ENCODE measurements at places on chromosomes 3 and 15.

- DNase-seq: no peak
These were observed 60.3 kb upstream of the TRA2B start for GRCh38 chr3:185998136-185998535.

DNA sequence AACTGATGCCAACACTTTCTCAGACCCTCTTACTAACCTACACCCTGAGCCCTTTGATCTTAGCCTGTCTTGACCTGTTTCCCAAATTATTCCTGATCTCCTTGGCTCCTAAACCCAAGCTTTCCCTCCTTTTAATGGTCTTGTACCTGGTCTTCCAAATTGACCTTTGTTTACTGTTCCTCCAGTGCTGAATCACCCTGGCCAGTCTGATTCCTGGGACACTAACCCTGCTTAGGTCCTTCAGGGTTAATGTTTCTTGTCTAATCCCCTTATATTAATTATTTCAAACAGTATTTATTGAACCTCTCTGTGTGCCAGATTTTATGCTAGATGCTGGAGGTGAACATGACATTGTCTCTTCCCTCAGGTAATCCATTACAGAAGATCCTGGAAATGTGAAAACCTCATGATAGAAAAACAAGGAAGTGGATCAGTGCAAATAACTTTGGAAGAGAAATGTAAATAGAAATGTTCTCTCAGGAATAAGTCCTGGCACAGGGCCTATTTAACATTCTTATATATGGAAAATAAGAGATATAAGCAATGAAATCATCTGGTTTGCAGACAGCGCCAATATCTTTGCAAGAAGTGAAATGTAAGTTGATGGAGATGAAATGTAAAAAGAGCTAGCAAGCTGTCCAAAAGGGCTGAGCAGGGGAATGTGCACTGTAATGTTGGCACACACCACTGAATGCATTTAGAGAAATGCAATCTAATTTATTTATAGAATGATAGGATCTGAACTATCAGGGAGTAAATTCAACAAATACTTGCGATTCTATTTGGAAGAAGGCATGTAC, 20.7 kb downstream of the HGD start:
- no peak for DNase-seq

- peak; percentile 51 for DNase-seq
These were observed 59.2 kb downstream of the SH3BP5 start for GRCh38 chr3:15273227-15273626.

DNA sequence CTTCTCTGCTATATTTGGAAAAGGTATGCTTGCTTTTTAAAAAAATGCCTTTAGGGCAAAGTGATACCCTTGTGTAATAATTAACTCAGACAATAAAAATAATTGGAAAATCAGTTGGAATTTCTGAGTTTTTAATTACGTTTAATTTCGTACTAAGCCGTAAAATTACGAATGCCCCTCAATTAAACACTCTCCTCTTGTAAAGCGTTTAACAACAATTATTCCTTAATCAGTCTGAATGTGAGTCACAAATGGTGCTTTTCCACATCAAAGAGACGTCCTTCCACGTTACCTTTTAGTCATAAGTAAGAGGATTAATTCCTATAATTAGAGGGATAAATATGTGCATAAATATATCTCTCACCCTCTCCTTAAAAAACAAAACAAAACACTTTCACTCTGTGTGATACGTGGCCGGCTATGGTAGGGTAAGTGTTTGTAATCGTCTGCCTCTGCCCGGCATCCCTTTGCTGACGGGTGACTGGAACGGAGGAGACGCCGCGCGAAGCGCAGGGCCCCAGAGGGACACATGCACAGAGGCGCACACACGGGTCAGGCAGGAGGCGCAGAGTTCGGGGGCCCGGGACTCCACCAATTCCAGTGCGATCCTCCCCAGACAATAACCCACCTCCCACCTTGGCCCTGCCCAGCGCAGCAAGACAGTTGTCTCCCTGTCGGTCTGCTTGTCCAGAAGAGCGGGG, 9.7 kb upstream of the MEIS2 start:
- DNase-seq: no peak

GRCh38 chr15:40892447-40893012, 1.7 kb upstream of the VPS18 start:
- no peak for DNase-seq

- peak; percentile 60 for DNase-seq
These were observed 12.4 kb upstream of the CACNA2D2 start for GRCh38 chr3:50515565-50516439.

DNA sequence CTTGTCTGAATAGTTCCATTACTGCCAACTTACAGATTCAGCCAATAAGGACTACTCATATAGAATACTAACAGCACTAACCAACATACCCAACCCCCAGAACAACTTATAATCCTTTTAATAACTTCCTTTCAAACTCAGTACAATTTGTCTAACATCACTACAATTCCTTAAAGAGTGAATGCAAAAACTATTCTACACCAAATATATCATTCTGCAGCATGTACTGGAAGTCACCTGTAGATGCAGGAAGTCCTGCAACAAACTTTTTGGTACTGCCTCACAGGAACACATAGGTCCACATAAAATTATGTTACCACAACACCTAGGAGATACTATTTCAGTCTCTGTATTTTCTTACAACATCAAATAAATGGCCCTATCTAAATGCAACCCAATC, 2.1 kb downstream of the CCNL1 start:
- DNase-seq: peak; percentile 15

GRCh38 chr15:72827226-72827625, 43.7 kb upstream of the ADPGK start:
- DNase-seq: no peak

DNA sequence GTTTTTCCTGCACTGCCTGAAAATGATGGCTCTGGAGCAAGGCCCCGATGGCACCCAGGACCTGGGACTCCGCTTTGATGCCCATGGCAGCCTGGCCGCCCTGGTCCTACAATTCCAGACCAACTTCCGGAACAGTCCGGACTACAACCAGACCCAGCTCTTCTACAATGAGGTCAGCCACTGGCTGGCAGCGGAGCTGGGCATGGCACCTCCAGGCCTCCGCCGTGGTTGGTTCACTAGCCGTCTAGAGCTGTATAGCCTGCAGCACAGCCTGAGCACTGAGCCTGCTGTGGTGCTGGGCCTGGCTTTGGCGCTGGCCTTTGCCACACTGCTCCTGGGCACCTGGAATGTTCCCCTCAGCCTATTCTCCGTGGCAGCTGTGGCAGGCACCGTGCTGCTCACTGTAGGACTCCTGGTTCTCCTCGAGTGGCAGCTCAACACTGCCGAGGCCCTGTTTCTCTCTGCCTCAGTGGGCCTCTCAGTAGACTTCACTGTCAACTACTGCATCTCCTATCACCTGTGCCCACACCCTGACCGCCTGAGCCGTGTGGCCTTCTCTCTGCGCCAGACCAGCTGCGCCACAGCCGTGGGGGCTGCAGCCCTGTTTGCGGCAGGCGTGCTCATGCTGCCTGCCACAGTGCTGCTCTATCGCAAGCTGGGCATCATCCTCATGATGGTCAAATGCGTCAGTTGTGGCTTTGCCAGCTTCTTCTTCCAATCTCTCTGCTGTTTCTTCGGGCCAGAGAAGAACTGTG, 10.9 kb downstream of the DISP2 start:
- DNase-seq: no peak

- no peak for DNase-seq
These were observed 441.2 kb downstream of the FHIT start for GRCh38 chr3:60809857-60810610.

DNA sequence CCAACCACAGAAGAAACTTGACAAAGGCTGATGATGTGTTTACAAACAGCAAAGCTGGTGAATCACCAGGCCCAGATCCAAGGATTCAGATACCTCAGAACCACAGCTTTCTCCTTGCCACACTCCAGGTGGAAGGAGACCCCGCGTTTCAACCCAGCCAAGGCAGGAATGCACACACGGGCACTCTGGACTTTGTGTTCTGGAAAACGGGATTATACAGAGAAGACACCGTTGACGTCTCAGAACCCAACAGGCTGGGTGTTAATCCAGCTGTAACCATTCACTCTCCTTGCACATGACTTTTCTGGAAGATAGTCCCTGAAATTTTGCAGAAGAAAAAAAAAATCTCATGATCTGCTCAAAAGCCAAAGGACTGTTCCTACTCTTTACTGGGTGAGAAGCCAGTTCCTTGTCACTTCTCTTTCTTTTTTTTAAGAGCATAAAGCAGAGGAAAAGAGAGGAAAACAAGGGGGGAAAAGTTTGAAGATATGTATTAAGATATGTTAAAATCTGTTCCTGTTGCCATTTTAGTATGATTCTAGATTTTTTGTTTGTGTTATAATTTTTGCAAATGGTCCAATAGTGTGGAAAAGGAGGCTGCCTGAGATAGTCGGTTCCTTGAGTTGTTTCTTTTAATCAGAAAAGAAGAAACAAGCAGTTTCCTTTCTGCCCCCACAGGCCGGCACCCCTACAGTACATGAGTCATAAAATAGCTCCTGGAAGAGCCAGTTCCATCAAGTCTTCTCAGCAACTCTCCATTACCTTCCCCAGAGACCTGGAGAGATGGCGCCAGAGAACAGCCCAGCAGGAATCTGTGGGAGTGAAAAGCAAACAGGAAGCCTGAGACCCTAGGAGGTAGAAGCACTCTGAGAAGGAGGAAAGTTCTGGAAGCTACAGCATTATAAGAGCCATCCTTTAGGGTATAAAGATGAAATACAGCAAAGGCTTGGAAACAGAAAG, 73.1 kb downstream of the RORA start:
- DNase-seq: no peak

GRCh38 chr3:174168538-174169254, 690.4 kb upstream of the NAALADL2 start:
- DNase-seq: no peak

GRCh38 chr15:48330105-48330785, 984 bp upstream of the DUT start:
- no peak for DNase-seq

DNA sequence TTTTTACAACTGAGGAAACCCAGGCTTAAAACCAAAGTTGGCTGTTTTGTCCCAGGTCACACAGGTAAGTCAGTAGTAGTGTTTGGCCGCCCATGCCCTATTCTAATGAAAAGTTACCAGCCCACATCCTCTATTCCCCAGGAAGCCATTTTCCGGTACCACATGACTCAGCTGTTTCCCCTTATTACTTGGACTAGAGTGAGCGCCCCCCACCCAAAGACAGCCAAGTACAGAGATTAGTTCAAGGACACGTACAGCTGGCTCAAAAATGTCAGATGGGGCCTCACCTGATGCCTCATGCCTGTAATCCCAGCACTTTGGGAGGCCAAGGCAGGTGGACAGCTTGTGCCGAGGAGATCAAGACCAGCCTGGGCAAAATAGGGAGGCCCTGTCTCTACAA, 8.5 kb upstream of the KLHL6 start:
- DNase-seq: no peak

GRCh38 chr15:45635191-45635638, 386 bp downstream of the SQOR start:
- DNase-seq: peak; percentile 79

- no peak for DNase-seq
These were observed 521.9 kb downstream of the PLOD2 start for GRCh38 chr3:145639003-145639606.

DNA sequence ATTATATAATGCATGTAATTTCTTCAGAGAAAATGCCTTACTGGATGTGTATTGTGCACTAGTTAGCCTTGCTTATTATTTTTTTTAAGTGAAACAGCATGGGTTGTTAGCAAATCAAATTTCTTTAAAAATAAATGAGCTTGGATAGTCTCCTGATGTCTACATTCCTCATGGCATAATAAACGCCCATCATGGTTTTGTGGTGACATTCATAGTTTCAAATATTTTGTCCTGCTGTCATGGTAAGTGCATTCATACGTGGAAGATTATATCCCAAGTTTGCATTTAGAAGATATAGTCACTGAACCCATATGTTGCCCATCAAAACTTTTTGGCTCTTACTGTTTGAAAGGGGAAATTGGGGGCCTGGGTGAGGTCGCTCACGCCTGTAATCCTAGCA, 130.7 kb downstream of the ALCAM start:
- no peak for DNase-seq

DNA sequence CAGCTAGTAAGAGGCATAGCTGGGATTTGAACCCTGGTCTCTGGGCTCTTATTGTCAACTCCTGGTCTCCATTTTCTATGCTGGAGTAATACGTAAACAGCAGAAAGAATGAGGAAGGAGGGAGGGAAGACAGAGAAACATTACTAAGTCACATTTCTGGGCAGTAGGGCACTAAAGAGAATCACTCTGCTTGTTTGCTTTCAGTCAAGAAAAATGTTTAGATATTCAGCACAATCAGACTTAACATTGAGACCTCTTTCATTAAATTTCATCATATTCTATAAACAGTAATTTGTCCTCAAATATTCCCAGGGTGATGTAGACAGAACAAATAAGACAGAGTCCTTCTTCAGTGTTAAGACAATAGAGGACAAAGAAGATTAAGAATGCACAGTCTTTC, 67.7 kb upstream of the BNC1 start:
- no peak for DNase-seq

- DNase-seq: no peak
These were observed 703.8 kb downstream of the MECOM start for GRCh38 chr3:168959731-168960130.

GRCh38 chr3:184050217-184050847, 2.5 kb upstream of the HTR3C start:
- DNase-seq: no peak

DNA sequence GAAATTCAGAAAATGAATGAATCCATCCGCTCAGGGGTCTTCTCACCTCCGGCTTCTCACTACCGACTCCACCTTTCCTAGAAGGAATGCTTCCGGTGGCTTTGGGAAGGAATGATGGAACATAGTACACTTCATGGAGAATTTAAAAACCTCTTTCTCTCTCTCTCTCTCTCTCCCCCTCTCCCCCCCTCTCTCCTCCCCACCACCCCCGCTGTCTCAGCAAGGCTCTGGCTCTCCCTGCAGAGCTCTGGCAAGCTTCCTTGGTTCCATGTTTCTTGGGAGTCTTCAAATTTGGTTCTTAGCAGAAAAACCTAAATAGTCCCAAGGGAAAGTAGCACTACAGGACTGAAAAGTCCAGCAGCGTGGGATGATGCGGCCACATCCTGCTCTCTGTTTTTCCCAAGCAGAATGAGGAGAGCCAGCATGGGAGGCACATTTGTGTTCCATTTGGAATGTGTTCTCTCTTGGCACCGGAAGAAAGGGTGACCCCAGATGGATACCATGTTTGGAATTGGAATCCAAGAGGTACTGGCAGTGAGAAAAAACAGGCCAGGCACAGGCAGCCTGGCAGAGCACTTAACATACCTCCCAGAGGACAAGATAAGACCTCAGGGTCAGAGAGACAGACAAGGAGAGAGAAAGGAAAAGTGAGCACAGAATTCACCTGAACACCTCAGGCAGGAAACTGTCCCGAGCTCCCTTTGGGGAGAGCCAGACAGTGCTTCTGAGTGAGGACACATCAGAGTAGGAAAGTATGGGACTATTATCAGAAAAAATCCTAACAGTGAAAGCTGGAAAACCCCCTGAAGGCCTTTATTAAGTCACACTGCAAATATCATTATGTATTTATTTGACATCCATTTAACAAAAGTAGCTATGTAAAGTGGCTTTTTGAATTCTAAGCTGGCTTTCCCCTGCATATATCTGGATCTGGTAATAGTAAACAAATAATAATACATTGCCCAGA, at the start of gene POPDC2:
Gene POPDC2 (minus strand): TSS at position 116 of the 967 bp plus-strand sequence. CDS start 166 bp downstream, outside the sequence.
- peak; percentile 38 for DNase-seq

GRCh38 chr15:81025721-81026370, 25.1 kb downstream of the TLNRD1 start:
- DNase-seq: no peak
